ENCODE measurements at places on chromosomes 1 and 21. TPM values are rescaled to one million over a fixed set of nuclear protein-coding genes. Genes with fewer than 3 reads are reported as not detected.

GRCh38 chr1:80003250-80003649, 996.7 kb upstream of the ADGRL4 start:
- no peak for DNase-seq

GRCh38 chr1:208187499-208188041, 56.6 kb downstream of the PLXNA2 start:
- no peak for DNase-seq

DNA sequence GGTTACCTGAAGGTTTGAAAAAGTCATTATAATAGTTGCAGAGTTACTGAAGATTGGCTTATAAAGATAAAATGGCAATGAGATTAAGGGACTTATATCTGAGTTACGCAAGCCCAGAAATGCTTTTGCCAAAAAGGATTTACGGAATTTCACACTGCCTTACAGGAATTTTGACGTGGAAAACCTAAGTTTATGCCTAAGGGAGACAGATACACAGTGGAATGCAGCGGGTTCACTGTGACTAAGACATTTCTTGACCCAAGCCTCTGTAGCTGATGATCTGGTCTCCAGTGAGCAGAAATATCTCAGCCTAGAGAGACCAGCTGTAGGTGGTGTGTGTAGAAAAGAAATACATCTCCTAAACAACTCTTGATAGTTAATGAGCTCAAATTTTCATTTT, 10.1 kb upstream of the EXO1 start:
- DNase-seq = no peak

- no peak for DNase-seq
Measured at GRCh38 chr1:37073854-37074379, 39.6 kb upstream of the GRIK3 start.

GRCh38 chr1:168643152-168643551, 66.7 kb downstream of the XCL1 start:
- no peak for DNase-seq

Gene DNM3
- total RNA-seq = 2.5 TPM

Gene PLPPR4
- not detected for total RNA-seq

- no peak for DNase-seq
Measured at GRCh38 chr1:180210008-180210620, 19.9 kb upstream of the LHX4 start.

GRCh38 chr1:31954607-31955283, 16.6 kb upstream of the PTP4A2 start:
- DNase-seq = no peak

- DNase-seq = no peak
Measured at GRCh38 chr1:224694969-224695368, 78.9 kb downstream of the CNIH3 start.

DNA sequence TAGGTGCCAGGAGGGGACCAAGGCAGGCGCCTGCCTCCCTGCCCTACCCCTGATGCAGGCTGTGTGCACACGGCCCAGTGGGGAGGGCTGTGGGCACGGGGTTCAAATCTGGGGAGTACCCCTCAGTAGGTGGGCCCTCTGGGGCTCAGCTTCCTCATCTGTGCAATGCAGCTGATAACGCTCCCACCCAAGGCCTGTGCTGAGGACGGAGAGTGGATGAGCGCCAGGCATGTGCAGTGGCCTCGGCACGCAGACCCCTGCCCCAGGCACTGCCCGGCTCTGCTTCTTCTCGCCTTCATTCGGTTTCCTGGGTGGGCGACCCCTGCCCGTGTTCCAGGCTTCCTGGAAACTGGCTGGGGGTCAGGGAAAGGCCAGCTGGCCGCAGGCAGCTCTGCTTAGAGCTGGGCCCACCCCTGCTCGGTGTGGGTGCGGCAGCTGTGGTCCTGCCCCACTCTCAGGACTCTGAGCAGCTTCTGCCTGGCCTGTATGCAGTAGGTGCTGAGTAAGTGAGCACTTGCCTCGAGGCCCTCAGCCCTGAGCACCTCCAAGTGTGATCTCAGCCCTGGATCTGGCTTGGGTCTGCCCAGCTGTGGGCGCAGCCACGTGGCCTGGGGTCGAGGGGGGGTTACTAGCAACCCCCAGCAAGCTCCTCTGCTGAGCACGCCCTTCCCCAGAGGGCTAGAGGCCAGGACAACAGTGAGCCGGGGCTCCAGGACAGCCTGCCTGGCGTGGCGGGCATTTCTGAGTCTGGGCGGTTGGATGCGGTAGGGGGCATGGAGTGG, 11.9 kb upstream of the TNFRSF14 start:
- DNase-seq = no peak

GRCh38 chr1:214864896-214865688, 217.4 kb upstream of the KCNK2 start:
- DNase-seq = peak; percentile 56

Gene OR2L13
- total RNA-seq = not detected

GRCh38 chr1:182627622-182628021, 23.4 kb upstream of the RGS16 start:
- DNase-seq = no peak

GRCh38 chr1:198681252-198681651, 42.4 kb downstream of the PTPRC start:
- no peak for DNase-seq

GRCh38 chr1:42735056-42735455, 5.0 kb downstream of the CLDN19 start:
- DNase-seq = no peak

- no peak for DNase-seq
Measured at GRCh38 chr1:224623310-224623714, 7.2 kb downstream of the CNIH3 start.

Gene SNAP47
- 36.3 TPM for total RNA-seq

Gene TMEM54
- total RNA-seq = 119 TPM

DNA sequence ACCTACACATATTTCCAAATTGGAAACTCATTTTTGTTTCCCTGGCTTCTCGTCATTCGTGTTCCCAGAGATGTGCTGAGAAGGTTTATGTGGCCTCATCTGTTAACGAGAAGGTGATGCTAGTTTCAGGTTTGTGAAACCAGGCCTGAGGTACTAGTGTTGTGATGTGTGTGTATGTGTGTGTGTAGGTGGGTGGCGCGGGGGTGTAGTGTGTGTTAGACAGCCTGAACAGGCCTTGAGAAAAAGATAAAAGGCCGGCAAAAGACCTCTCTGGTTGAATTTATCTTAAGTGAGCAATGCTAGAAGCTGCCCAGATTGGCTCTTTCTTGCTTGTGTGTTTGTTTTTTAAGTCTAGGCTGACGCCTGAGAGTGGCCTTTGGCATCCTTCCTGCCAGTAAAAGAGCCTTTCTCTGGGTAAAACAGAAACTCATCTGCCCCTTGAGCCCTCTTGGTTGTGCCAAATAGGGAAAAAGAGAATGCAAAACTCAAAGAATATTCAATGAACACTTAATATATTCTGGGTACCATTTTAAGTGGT, 65.8 kb upstream of the HSD17B7 start:
- DNase-seq = no peak

DNA sequence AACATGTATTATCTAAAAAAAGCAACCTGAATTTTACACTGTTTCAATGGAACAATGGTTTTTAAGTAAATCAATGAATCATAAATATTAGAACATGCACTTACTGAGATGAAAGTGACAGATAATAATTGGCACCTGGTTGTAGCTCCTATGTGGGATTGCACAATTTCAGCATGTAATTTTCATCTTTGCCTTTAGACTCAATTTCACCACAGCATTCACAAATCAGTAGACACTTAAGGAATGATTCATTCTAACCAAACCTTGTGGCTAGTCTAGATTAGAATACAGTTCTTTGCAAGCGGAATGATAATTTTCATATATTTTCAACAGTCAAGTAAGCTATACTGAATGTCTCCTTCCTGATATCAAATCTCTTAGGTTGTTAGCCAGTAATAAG, 853.4 kb downstream of the KCNT2 start:
- DNase-seq = no peak

Gene HEYL
- 0.14 TPM for total RNA-seq

- no peak for DNase-seq
Measured at GRCh38 chr1:187465441-187465840, 636.7 kb downstream of the PLA2G4A start.

- no peak for DNase-seq
Measured at GRCh38 chr1:192581131-192581927, 5.8 kb downstream of the RGS1 start.

GRCh38 chr1:155932487-155932886, 1.7 kb downstream of the KHDC4 start:
- DNase-seq = no peak

DNA sequence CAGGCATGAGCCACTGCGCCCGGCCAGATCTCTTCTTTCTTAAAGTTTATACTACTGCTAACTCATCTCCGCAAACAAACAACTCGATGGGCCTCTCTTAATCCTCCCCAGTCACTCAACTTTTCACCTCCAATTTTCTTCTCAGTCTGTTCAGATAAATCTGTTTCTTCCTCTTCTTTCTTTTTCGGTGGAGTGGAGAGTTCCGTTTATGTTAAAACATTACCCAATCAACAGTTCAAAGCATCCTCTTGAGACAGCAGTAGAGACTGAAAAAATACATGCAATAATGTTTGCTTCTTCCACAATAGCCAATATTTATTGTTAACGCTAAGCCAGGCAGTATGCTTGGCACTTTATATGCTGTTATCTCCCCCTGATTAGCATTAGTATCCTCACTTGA, 1.4 kb upstream of the ANKRD13C start:
- DNase-seq = no peak

All from epithelial cell of proximal tubule (primary cell).